ENCODE measurements at places on chromosomes 16 and 17. TPM values are rescaled to one million over a fixed set of nuclear protein-coding genes. Genes with fewer than 3 reads are reported as not detected.

Gene USP36
- 71.2 TPM for total RNA-seq

Gene PLA2G10
- total RNA-seq, result not detected

Gene NPIPB13
- 6.5 TPM for total RNA-seq

Gene EVPL
- not detected for total RNA-seq

Gene OTOP2
- not detected for total RNA-seq

Gene CACNG5
- not detected for total RNA-seq

Gene RABEP2
- total RNA-seq, result 12.0 TPM

GRCh38 chr17:49616601-49617131 is 41.0 kb downstream of the NXPH3 start:
- DNase-seq, result no peak

GRCh38 chr16:51109173-51109572 is 41.9 kb downstream of the SALL1 start:
- DNase-seq, result no peak

GRCh38 chr16:21654466-21654865 is 2.1 kb upstream of the IGSF6 start:
- no peak for DNase-seq

GRCh38 chr16:31094088-31094423 is 541 bp downstream of the VKORC1 start:
- DNase-seq, result no peak

- DNase-seq, result peak; percentile 85
Measured at GRCh38 chr17:78970834-78971755, 8.6 kb downstream of the LGALS3BP start.

GRCh38 chr17:4643676-4644075 is 2.2 kb upstream of the ALOX15 start:
- DNase-seq, result no peak

- no peak for DNase-seq
Measured at GRCh38 chr17:64348666-64349065, 42.0 kb downstream of the PECAM1 start.

GRCh38 chr17:27776882-27777624 is 23.3 kb downstream of the NOS2 start:
- no peak for DNase-seq
